ENCODE measurements at places on chromosomes 12 and 14.
A peak's percentile ranks its signal among the peaks of the same experiment; 100 is the strongest.

DNA sequence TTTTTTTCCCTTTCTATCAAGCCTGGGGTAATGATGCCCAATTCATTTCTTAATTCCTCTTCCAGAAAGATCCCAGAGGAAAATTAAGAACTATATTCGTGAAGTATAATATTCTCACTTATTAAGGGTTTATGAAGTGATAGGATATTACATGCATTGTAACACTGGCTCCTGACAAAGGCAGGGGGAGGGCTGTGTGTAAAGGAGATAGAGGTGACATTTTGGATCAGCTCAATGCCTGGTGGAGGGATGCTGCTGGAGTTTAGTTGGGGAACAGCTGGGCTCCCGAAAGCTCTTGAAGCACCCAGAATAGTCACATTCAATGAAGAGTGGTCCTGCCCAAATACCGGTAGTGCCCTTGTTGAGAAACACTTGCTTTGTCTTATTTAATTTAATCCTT is 774 bp downstream of the SERPINA11 start:
- DNase-seq = no peak

- no peak for DNase-seq
Observed at GRCh38 chr12:32261638-32262037, 137.7 kb upstream of the FGD4 start.

GRCh38 chr14:29668201-29668600 is 259.4 kb downstream of the PRKD1 start:
- DNase-seq = no peak

DNA sequence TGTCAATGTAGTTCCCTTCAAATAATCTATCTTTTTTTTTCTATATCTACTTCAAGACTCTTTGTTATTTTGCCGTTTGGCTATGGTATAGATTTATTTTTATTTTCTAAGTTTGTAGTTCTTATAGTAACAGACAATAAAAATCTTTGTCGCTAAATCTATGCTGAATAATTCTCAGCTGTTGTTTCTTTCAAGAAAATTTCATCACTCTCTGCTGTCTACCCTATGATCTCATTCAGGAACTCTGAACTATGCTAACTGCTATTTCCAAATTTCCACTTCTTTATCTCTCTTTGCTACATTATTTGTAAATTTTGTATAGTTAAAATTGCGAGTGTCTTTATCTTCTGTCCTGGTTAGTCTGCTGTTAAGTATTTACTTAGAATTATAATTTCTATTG is 353.6 kb downstream of the LRFN5 start:
- no peak for DNase-seq

GRCh38 chr12:4518106-4518728 is 20.5 kb upstream of the RAD51AP1 start:
- DNase-seq = no peak

- DNase-seq = no peak
Observed at GRCh38 chr14:34039428-34040047, 88.7 kb upstream of the EGLN3 start.

- no peak for DNase-seq
Observed at GRCh38 chr12:13812168-13812567, 169.2 kb downstream of the GRIN2B start.

DNA sequence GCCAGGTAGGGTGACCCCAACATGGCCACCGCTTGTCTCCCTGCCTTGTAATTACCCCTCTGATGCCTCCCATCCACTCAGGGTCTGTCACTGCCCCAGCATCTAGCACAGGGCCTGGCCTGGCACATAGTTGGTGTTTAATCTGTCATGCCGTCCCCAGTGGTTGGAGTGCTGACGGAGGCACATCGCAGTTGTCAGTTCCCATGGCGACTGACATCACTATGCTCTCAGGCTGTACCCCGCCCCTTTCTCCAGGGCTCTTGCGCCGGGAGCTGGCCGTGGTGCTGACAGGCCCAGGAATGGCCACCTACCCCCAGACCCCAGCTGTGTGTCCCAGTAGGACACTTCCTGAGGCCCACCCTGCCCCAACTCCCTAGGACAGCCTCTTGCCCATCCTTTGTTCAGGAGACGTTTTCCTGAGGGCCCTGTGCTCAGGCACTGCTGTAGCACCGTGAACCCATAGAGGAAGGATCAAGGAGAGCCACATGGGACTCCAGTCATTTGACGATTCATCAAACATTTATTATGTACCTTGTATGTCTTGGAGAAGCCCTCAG is 23.0 kb downstream of the FAM222A start:
- DNase-seq = no peak

GRCh38 chr14:92451245-92451644 is 62.3 kb upstream of the RIN3 start:
- no peak for DNase-seq

DNA sequence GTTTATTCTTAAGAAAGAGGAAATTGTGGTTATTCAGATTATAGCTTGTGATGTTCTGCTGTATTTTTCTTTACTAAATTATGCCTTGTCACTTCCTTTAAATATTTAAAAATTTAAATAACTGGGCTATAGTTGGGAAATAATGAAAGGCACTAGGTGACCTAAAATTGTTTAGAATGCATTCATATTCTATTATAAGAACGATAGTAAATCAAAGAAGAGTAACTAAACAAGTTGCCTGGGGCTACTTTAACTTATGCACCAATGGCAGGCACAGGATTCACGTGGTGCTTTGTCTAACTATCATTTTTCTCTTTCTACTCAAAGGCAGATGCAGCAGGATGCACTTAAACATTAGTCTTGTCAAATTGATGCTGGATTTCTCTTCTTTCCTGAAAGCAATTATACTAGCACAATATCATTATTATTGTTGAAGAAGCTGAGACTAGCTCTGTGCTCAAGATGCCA is 190.7 kb upstream of the PPFIA2 start:
- DNase-seq = no peak

- DNase-seq = no peak
Observed at GRCh38 chr12:26723379-26724308, 109.3 kb downstream of the ITPR2 start.

- no peak for DNase-seq
Observed at GRCh38 chr14:26163761-26164160, 434.1 kb downstream of the NOVA1 start.

GRCh38 chr14:105147671-105148603 is 20.6 kb downstream of the JAG2 start:
- no peak for DNase-seq

GRCh38 chr12:18562531-18562930 is 175.3 kb downstream of the PLCZ1 start:
- no peak for DNase-seq

DNA sequence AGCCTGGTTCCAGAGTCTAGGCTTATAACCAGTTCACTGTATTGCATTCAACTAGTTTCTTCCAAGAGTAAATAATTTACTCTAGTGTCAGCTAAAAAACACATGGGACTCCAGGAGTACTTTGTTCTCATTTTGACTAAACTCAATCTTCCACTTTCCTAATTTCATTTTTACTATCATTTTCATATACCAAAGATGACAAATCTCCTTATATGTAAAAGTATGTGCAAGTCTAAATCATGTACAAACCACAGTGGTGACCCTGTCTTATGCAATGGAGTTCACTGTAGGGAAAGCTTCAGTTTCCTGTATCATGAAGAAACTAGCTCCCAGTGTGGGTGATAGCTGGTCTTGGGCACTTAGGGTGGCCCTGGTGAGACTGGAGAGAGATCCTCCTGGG is 151.6 kb downstream of the HELB start:
- peak; percentile 19 for DNase-seq

DNA sequence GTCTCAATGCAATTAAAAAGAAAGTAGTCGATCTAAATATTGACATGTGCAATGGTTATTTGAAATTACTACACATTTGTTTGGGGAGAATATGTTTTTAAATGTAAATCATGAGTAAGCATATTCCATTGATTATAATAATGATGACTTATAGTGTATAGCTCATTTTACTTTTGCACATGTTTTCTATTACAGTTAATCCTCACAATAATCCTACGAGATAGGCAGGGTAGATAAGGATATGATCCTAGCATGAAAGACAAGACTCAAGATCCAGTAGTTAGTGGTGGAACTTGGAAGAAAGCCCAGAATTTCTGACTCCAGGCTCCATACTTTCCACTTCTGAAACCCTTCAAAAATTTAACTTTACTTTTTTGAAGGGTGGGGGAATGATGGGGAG is 94.0 kb downstream of the NAV3 start:
- DNase-seq = no peak

- DNase-seq = no peak
Observed at GRCh38 chr12:7609495-7609894, 56.2 kb downstream of the APOBEC1 start.

DNA sequence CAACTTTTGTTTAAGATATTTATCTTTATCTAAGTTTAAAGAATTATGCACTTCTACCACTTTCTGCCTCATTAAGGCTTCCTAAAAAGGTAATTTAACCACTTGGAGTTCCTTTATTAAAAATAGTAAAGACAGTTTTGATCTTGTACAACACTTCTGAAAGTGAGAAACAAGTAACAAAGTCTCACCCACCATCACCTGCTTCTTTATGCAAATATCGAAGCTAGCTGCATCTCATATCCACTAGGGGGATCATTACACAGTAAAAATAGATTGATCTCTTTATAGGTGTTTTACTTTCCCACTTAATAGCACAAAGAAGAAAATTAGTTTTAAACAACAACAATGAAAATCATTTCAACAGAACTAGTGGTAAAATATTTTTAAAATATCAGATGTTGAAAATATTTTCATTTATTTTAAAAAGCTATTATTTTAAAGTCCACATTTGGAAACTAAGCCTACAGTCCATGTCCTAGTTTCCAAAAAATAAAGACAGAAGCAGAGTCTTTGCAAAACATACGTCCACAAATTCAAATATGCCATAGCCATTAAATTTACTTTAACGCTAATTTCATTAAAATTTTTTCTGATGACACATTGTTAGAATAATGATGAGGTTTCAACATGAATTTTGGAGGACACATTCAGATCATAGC is 160.0 kb upstream of the SOX5 start:
- DNase-seq = peak; percentile 59

DNA sequence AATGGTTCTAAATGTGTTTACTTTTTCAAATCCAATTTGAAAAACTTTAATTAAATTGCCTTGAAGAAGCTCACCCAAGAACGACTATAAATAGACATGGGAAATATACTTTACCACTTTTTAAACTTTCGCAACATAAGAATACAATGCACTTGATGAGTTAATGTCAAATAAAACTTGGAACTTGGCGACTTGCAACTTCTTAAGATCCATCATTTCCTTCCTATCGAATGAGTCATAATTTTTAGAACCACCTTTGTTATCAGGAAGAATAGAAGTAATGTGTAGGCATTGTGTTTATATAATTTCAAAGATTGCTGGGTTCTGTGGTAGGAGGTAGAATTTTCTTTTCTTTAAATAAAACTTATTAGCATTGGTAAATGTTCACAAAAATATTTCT is 1417.4 kb upstream of the FLRT2 start:
- DNase-seq = no peak

- no peak for DNase-seq
Observed at GRCh38 chr12:28955931-28956330, 193.1 kb upstream of the FAR2 start.

DNA sequence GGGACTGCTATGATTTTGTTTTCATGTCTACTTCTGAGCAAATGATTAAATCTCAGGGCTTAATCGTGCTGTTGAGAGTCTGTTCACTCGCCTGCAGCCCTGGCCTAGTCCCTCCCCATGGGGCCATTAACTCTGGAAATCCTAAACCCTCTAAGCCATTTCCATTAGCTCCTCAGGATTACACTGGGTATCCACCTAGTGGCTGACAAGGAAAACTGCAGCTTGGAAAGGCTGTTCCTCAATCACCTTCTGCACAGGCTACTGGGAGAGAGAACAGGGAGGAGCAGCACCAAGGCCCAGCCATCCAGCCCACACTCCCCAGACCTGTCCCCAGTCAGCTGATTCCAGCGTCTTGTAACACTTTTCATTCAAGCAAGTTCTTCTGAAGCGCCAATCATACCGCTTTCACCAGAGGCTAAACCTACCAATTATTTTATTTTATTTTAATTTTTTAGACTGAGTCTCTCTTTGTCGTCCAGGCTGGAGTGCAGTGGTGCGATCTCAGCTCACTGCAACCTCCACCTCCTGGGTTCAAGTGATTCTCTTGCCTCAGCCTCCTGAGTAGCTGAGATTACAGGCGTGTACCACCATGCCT is 48.7 kb downstream of the NEUROD4 start:
- peak; percentile 46 for DNase-seq

GRCh38 chr14:41891624-41892023 is 284.9 kb downstream of the LRFN5 start:
- DNase-seq = no peak

DNA sequence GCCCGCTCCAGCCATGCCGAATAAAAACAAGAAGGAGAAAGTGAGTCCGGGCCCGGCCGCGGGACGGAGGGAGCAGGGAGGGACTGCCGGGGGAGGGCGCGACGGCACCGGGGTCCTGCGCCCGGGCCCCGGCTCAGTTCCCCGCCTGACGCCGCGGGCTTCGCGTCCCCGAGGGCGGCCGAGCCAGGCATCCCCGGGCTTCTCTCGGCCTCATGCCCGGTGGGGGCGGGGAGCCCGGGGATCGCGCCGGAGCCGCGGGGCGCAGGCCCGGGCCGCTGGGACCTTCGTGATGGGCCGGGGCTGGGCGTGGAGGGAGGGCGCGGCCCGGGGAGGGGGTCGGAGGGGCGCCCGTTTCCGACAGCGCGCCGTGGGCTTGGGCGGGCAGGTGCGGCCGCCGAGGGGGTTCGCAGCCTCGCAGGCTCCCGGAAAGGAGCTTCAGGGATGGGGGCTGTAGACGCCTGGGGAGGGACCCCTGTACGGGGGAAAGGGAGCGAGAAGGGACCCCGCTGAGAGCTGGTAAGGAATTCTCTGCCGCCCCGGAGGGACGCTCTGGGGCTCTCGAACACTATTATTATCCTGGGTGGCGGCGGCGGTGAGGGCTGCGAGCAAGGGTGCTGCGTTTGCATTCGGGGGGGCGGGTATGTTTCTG is 496 bp downstream of the PPP2R5C start:
- peak; percentile 71 for DNase-seq

DNA sequence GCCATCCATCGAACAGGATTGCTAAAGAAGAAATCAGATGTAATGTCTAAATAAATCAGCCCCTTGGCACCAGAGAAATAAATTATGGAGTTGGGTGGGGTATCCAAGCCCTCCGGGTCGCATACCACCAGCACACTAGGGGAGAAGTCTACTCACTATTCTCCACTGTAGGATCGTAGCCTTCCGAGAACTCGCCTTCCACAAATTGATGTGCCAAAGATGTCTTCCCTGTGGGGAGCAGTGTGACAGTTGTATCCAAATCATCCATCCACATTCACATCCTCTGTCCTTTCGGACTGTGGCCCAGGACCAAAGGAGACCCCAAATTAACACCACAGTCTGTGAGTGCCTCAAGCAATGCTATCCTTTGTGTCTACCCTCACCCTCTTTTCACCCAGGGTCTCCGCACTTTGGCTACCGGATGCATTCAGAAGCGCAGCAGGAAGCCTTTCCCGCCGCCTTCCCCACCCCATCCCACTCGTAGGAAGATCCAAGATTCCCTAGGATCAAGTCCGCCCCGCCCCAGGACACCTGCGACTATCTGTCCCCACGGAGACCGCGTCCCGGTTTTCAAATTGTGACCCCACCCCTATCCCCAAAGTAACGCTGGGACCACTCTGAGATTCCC is 786 bp downstream of the RHEBL1 start:
- no peak for DNase-seq
